ENCODE measurements at places on chromosomes 12 and 14.

GRCh38 chr14:99755068-99755405 lies 38.2 kb upstream of the EML1 start:
- no peak for DNase-seq

DNA sequence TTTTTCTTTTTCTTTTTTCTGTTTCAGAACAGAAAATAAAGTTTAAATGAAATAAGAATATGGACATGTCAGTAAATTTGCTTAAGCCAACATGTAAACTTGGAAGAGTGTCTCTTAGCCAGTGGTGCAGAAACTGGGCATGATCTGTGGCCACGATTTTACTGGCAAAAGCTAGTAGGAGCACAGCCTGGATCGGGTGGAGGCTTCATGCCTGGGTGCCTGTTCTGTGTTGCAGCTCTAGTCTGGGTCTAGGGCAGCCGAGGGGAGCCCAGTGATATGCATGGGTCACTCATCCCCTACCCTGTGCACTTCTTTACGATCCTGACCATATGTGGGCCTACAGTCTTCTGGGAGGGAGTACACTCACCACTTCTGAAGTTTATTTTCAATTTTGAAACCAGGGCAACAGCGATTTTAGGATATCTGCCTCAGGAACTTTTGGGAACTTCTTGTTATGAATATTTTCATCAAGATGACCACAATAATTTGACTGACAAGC lies 45.6 kb upstream of the SMCO2 start:
- no peak for DNase-seq

DNA sequence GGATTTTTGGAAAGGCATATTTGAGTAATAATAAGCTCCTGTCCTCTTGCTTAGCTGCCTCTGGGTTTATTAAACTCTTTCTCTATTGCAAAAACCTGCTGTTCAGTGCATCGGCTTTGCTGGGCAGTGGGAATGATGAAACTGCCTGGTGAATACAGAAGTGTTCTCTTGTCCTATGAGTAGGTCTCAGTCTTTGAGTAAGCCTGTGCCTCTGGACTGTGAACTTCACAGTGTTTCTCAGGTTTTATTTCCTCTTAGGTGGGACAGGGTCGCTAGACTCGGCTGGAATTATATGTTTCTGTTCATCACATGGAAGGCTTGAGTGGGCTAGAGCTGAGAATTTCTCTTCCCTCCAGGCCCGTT lies 46.4 kb downstream of the CRADD start:
- no peak for DNase-seq

GRCh38 chr12:112868459-112869041 lies 38.2 kb upstream of the OAS1 start:
- no peak for DNase-seq

DNA sequence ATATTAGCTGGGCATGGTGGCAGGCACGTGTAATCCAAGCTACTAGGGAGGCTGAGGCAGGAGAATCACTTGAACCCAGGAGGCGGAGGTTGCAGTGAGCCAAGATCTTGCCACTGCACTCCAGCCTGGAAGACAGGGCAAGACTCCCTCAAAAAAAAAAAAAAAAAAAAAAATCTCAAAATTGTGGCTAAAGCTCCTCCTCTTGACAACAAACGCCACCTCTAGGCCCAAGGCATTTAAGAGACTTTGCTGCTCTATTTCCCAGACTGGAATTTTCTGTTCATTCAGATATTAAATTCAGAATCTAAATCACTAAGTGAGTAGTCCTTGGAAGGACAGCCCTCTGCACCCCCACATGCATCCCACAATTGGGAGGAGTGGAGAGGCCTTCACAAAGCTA lies 1.4 kb downstream of the ZFYVE1 start:
- DNase-seq: no peak

DNA sequence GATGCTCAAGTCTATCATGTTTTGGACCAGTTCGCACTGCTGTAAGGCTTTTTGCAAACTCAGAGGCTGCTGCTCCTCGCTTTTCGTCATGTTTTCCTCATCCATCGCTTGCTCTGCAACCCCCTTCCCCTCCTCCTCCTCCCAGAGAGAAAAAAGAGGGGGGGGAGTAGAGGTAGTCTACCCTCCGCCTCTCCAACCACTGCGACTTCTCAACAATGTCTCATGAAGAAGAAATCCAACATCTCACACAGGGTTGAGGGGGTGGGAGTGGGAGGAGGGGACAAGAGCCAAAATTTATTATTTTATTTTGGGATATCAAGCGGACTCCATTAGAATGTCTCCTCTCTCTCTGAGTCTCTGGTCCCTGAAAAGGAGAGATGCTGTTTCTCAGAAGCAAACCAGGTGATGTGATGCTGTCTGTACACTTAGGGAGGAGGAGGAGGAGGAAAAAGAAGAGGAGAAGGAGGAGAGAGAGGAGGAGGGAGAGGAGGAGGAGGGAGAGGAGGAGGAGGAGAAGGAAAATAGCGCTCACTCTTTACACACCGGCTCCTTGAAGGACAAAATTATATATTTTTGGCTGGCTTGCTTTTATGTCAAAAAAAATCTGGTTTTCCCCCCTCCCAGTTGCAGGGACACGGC lies 520 bp downstream of the KSR2 start:
- DNase-seq: no peak

GRCh38 chr12:131242741-131243496 lies 289.2 kb downstream of the ADGRD1 start:
- DNase-seq: peak; percentile 11

DNA sequence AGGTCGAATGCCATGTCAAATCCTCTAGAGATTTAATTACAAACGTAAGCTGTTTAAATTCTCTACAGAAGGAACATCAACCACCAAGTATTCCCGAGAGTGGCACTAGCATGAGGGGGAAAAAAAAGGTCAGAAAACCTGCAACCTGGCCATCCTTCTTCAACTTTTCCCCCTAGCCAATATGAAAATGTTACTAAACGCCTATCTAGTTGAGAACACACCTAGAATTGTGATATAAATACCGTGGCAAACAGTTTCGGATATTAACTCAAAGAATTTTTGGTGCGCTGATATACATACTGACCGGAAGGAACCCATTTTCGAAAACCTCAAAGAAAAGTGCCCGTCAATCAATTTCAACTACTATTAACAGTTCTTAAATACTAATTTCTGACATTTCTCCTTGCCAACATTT lies 1.8 kb downstream of the HNRNPC start:
- no peak for DNase-seq

DNA sequence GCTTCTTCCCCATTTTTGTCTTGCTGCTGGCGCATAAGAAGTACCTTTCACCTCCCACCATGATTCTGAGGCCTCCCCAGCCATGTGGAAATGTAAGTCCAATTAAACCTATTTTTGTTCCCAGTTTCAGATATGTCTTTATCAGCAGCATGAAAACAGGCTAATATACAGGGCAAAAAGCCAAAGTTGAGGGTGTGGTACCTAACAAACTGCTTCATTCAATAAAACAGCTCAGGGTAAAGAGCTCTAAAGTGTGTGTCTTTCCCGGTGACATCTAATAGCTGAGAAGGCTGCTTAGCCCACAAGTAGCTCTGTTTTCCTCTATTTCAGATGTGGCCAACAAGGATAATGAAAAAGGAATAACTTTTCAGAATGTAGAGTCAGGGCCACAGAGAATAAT lies 76.7 kb upstream of the SLC8A3 start:
- DNase-seq: no peak

GRCh38 chr12:84787253-84787652 lies 125.3 kb downstream of the SLC6A15 start:
- DNase-seq: no peak

DNA sequence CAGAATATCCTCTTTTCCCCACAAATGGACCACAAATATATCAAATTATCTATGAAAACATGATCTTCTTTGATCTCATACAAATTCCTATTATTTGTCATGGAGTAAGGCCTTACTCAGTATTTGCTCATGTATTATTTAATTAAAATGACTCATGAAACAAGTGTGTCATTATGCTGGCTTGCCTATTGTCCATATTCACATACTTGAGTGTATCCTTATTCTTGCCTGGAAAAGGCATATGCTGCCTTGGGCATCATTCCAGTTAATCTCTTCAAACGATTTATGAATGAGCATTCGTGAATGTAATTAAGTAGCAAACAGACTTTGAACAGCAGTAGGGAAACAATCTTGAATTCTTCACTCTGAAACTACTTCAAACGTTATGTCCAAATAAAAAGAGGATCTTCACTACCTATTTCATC lies 22.6 kb upstream of the SNRPF start:
- DNase-seq: no peak

GRCh38 chr12:100827901-100828520 lies 33.4 kb downstream of the ANO4 start:
- peak; percentile 17 for DNase-seq

DNA sequence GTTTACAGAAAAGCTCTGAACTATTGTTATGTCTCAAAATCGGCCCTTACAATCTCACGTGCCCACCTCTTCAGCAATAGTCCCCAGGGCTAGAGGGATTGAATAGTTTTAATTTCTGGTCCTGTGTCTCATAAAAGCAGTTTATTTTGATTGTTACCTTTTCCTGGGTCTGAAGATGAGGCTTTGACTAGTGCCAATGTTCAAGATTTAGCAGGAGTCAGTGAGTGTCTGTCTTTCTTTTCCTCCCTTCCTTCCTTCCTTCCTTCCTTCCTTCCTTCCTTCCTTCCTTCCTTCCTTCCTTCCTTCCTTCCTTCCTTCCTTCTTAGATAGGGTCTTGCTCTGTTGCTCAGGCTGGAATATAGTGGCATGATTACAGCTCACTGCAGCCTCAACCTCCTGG lies 24.7 kb upstream of the SOCS2 start:
- no peak for DNase-seq

DNA sequence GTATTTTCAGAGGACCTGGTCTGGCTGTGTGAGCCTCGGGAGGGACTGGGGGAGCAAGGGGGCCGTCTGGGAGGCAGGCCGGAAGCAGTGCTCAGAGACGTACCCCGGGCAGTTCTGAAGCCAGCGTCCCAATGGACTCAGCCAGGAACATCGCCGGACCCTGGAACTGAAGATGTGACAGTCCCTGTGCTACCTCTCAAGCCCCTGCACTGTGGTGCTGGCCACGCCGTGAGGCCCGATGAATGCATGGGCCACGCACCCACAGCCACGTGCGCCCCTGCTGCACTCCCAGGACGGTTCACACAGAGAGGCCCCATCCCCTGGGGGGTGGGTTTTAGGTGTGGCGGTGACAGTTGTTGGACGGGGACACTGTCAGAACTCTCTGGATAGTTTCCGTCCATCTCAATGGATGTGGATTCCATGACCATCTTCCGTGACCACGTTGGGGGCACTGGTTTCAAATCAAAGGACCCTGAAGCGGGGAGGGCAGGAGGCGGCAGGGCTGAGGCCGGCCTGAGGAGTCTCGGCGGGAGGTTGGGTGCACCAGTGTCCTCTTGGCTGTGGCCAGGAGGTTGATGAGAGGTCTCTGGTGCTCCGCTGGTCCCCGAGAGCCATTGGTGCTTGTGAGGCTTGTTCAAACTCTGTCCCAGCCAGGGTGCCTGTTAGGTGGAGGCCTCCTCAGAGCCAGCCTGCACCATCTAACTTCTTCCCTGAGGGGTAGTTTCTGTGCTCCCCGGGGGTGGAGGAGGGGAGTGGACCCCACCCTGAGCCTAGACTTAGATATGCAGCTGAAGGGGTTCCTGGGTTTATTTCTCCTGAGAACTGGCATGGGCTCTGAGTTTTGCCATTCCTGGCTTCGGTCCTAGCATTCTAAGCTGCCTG lies 36.3 kb upstream of the TSPAN9 start:
- DNase-seq: no peak

GRCh38 chr14:60189923-60190840 lies 25.0 kb upstream of the DHRS7 start:
- DNase-seq: no peak

DNA sequence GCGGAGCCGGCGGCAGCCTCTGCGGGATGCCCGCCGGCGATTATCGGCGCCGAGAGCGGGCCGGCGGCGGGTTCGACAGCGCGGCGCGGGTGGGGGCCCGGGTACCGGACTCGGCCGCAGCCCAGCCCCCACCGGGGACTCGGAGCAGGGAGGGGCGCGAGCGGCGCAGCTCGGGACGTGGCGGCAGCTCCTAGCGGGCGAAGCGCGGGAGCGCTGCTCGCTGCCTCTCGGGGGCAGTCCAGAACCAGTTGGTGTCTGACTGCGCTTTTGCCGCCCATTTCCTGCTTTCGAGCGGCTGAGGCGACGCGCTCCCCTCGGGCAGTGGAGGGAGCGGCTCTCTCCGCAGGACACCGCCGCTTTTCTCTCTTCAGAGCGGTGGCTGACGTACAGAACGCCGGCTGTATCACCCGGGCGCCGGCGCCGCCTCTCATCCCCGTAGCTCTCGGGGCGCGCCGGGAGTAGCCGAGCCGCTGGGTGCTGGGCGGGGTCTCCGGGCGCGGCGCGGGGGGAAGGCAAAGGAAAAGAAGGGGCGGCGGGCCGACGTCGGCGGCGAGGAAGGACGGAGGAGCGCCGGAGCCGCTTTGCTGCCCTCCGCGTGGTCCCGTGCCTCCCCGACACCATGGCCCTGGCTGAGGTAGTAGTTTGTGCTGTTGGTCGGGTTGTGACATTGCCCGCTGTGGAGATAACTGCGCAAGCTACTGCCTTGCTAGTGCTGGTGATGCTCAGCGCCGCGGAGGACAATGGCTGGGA lies 136.6 kb downstream of the MON2 start:
- DNase-seq: peak; percentile 89

DNA sequence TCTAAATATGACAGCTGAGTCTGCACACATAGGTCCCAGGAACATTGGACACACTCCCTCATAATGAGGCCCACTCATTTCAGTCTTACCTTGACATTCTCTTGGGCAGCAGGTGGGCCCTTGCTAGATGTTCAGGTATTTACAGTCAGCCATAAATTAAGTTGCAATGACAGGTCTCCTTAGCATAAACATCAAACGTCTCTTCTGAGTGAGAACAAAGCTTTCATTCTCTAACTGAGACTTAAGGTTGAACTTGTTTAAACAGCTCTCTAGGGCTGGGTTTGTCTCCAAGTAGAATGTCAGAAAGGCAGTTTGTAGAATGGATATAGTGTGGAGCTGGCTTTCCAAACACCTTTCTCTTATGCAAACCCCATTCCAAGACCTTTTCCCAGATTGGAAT lies 10.3 kb downstream of the ACVR1B start:
- no peak for DNase-seq

- DNase-seq: no peak
These were observed 2.9 kb downstream of the GLIPR1 start for GRCh38 chr12:75483431-75483830.

DNA sequence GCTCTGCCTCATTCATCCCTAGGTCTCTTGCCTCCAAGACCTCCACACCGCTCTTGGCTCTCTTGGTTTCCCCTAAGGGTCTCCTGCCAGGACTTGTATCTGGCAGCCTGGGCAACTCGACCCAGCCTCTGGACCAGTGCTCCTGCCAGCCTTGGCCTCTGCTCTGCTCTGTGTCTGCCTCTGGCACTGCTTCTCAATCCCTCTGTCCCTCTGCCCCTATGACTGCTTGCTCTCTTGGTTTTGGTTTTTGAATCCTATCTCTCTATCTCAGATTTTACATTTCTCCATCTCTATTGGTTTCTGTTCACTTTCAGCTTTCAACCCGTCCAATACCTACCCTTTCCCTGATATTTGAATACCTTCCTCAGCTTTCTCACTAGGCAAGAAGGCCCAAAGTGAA lies 6.3 kb downstream of the ITGA5 start:
- DNase-seq: no peak

- DNase-seq: no peak
These were observed 471.2 kb downstream of the ATP23 start for GRCh38 chr12:58412461-58413060.
